Activated CD8-positive, alpha-beta memory T cell treated with anti-CD3 and anti-CD28 coated beads for 36 hours (primary cell): ENCODE measurements at places on chromosomes 1 and 21. TPM values are rescaled to one million over a fixed set of nuclear protein-coding genes. Genes with fewer than 3 reads are reported as not detected.

PADI3 gene
- not detected for total RNA-seq

MFAP2 gene
- total RNA-seq = not detected

IFI44L gene
- 1.2 TPM for total RNA-seq

C21orf58 gene
- 21.7 TPM for total RNA-seq

GCSAML gene
- total RNA-seq = 0.51 TPM

TBX15 gene
- not detected for total RNA-seq

OR2L8 gene
- not detected for total RNA-seq

HNRNPCL1 gene
- total RNA-seq = not detected

SPRR1B gene
- not detected for total RNA-seq

C1orf74 gene
- 2.2 TPM for total RNA-seq

PLEKHA6 gene
- 0.25 TPM for total RNA-seq

DYNLT5 gene
- total RNA-seq = not detected

MROH7 gene
- not detected for total RNA-seq

S100A8 gene
- total RNA-seq = not detected

FLAD1 gene
- total RNA-seq = 62.8 TPM

CELA2B gene
- total RNA-seq = not detected

ATP1A4 gene
- total RNA-seq = not detected

KDM5B gene
- 26.8 TPM for total RNA-seq

TSPAN1 gene
- total RNA-seq = not detected
